ENCODE measurements at places on chromosomes 5 and 9.

- DNase-seq, result no peak
Measured at GRCh38 chr5:55679556-55679955, 32.6 kb downstream of the SLC38A9 start.

DNA sequence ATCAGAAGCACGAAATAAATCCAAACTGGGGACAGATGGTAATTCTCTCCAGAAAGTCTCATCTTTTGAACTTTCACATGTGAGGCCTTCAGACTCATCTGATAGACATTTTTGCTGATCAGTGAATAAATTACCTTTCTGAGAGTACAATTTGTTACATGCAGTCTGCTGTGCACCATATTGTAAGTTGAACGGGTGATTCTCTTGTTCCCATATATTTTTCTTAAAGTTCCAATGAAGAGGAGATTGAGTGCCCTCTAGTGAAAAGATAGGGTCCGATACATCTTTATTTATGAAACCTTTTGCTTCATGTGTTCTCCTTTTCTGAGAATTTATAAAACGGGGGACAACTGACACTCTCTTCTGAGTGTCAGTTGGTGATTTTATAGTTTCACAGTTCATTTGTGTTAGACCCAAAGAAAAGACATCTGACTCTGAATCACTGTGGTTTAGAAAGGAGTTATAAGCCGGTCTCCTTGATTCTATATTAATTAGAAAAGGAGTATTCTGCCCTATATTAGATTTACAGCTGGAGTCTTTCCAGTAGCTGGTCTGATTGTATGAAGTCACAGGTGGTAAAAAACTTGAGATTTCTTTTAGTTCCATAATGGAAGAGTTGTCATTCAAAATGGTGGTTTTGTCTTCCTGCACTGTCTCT, 30.4 kb downstream of the GNG10 start:
- DNase-seq, result no peak

GRCh38 chr5:177195307-177195952, 61.9 kb downstream of the NSD1 start:
- DNase-seq, result no peak

DNA sequence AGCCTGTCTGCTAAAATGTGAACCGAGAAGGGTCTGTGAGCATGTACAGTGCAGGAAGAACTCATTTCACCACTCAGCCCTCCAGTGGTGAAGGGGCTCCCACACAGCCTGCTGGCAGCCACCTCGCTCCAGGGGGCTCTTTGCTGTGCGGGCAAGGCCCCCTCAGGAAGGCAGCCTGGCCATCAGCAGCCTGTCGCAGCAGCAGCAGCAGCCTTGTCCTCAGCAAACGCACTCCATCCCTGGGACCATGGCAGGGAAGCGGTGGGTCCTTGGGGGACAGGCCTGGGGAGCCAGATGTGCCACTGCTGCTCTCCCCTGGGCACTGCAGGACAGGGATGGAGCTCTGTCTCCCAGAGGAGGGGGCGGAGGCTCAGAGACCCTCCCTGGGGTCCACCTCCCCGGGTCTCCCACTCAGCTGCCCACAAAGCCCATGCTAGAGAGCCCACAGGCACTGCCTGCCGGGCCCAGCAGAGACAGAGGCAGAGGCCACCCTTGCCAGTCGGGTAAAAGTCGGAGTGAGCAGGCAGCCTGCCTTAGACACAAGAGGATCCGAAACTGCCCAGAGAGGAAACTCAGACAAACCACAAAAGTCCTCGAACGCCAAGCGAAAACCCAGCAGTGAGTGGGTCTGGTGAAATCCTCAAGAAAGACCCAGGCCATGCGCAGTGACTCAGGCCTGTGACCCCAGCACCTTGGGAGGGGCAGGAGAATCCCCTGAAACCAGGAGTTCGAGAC, 8.0 kb downstream of the BRD3 start:
- no peak for DNase-seq

DNA sequence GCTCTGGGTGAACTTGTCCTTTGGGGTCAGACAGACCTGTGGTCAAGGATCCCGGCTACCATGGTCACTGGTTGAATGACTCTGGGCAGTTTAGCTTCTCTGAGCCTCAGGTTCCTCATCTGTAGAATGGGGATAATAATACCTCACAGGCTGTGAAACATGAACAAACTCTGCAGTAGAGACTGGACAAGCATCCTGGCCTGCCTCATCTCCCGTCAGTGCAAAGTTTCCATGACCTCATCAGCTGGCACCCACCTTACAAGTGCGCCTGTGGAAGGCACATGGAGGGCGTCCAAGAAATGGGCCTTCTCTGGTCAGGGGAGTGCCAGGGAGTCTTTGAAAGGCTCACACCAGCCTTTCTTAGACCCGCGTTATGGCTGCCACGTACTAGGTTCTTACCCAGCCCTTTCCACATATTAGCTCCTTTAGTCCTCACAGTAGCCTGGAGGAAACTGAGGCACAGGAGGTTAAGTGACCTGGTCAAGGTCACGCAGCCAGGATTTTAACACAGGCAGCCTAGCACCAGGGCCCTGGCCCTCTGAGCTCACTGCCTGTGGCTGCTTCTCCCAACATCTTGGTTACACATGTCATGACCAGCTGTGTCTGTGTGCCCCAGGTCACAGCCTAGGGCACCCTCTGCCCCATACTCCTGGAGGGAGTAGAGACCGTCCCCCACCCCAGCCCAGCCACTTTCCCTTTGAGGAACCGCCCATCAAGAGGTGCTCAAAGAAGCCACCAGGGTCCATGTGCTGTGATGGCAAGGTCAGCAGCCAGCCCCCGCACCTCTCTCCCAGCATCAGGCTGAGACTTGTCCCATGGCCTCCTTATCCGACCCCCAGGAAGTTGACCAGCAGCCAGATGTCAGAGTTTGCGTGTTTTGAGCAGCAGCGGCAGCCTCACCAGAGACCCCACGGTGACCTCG, 39.4 kb upstream of the RPL26L1 start:
- DNase-seq, result no peak
